ENCODE measurements at places on chromosomes 3 and 15.
A peak's percentile ranks its signal among the peaks of the same experiment; 100 is the strongest.

- peak; percentile 87 for DNase-seq
Observed at GRCh38 chr3:190120269-190121060, at the start of gene P3H2. TSS of gene P3H2 (minus strand) at chr3:190120897. CDS start at chr3:190120731, 166 bp downstream.

- no peak for DNase-seq
Observed at GRCh38 chr15:87268675-87269074, 987.9 kb downstream of the NTRK3 start.

GRCh38 chr3:28903171-28903601, 377.7 kb upstream of the RBMS3 start:
- DNase-seq: no peak

GRCh38 chr3:190319660-190320059, 2.6 kb downstream of the CLDN1 start:
- DNase-seq: peak; percentile 21

DNA sequence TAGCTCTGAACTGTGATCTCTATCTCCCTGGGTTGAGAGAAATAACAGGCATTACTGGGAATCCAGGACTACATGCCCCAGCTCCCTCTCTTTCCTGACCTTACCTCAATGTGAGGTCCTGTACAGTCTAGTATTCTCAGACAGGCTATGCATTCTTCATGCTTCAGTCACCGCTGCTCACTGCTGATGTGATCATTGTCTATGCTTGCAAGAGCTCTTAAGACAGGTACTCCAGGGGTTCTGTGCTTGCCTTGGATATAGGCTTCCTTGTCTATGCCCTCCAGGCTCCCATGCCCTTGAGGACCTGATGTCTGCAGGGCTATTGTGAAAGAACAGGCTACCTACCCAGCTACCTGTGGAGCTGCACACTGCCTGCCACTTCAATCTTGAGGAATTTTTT, 183.6 kb downstream of the MBNL1 start:
- DNase-seq: no peak

DNA sequence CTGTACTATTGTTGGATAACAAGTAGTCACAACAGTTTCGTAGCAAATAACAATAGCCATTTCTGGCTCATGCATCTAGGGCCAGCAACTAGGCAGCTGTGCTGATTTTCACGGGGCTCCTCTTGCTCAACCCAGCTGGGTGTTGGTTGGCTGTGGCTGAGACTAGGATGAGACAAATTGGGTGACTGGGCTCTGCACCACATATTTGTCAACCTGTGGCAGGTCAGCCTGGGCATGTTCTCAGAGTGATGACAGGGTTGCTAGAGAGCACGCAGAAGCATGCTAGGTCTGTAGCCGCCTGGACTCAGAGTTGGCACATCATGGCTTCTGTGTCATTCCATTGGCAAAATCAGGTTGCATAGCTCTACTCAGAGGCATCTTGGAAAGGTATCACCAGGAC, 175.9 kb downstream of the OTOL1 start:
- DNase-seq: no peak

DNA sequence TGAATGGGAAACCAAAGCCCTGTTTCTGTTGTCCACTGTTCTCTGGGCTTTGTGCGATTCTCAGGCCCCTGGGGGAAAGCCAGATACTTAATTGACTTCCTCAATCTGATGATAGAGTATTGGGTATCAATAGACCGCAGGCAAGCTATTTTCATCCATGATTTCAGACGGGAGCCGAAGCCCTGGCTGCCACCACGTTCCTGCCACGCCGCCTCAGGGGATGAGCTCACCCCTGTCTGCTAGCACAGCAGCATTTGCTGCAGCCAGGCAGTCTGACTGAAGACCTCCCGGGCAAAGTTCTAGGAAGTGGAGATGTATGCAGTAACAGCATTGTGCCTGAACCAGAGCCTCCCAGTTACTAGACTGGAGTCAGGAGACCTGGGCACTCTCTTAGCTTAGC, 69.8 kb downstream of the ISG20 start:
- no peak for DNase-seq

GRCh38 chr3:107068980-107069379, 308.3 kb upstream of the CCDC54 start:
- DNase-seq: peak; percentile 35

- peak; percentile 52 for DNase-seq
Observed at GRCh38 chr15:26179906-26180305, 316.8 kb upstream of the ATP10A start.

- DNase-seq: no peak
Observed at GRCh38 chr15:100330629-100331215, 11.1 kb downstream of the ADAMTS17 start.

DNA sequence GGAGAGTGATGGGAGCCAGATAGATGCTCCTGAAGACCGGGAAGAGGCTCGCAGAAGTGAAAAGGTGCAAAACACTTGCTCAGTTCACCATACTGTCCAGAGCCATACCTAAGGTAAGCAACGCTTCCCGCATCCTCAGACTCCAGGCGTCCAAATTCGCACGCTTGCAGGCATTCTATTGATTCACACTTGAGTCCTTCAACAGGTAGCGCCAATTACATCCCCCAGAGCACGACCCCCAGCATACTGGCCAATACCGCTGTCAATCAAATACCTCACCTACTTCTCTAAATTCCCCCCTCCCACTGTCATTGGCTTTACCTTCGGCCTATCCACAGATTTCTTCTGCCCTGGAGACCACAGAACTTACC, 361 bp upstream of the STXBP5L start:
- no peak for DNase-seq

DNA sequence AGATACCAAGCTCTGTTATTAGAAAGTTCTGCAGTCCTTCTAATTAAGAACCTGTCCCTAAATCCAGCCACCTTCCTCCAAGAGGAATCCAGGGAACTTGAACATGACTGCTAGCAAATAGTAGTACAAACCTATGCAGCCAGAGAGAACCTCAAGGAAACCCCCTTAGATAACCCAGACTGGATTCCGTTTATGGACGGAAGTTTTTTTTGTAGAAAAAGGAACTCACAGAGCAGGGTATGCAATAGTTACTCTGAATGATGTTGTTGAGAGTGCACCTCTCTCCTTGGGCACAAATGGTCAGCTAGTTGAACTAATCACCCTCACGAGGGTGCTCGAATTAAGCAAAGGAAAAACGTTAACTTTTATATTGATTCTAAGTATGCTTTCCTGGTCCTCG, 40.8 kb downstream of the TM4SF18 start:
- no peak for DNase-seq

DNA sequence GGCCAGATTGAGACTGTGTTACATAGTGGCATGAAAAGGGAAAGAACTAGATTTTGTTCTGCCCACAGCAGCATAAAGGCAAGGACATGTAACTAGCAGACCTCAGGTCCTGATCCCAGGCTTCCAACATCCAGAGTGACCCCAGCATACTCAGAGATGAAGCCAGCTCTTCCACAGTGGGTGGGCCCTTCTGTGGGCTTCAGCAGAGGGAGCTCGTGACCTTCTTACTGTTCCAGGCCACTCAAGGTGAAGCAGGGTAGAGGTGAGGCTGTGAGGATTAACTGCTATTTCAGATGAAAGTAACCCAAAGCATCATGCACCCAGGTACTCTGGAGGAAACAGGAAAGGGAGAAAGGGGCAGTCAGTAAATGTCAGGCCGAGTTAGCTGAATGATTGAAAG, 905 bp upstream of the SLC24A1 start:
- DNase-seq: no peak

- DNase-seq: no peak
Observed at GRCh38 chr3:105466495-105467404, 100.0 kb downstream of the ALCAM start.

DNA sequence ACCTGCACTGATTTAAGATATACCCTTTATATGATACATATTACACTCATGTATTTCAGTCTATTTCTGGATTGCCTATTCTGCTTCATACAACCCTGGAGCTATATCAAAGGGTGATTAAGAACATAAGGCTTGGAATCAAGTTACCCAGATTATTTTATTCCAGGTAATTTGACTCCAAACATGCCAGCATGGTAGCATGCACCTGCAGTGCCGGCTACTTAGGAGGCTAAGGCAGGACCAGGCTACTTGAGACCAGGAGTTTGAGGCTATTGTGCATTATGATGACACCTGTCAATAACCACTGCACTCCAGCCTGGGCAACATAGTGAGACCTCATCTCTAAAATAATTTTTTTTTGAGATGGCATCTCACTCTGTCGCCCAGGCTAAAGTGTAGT, 50.4 kb upstream of the NEO1 start:
- DNase-seq: no peak

- DNase-seq: no peak
Observed at GRCh38 chr3:43198791-43199644, 87.3 kb upstream of the SNRK start.

- DNase-seq: no peak
Observed at GRCh38 chr3:195822131-195822696, 10.5 kb upstream of the MUC4 start.

- no peak for DNase-seq
Observed at GRCh38 chr15:49415638-49416037, 7.4 kb upstream of the FGF7 start.

Data from head of caudate nucleus (tissue), 42 donors.